Mesendoderm (in vitro differentiated cells): ENCODE measurements at places on chromosomes 1 and 21.
A peak's percentile ranks its signal among the peaks of the same experiment; 100 is the strongest.

GRCh38 chr21:43645136-43645891 lies 14.0 kb downstream of the HSF2BP start:
- peak; percentile 84 for DNase-seq

- no peak for DNase-seq
These were observed 26.9 kb upstream of the RCAN3 start for GRCh38 chr1:24475700-24476099.

GRCh38 chr1:212955961-212956620 lies 5.8 kb downstream of the VASH2 start:
- DNase-seq = no peak

DNA sequence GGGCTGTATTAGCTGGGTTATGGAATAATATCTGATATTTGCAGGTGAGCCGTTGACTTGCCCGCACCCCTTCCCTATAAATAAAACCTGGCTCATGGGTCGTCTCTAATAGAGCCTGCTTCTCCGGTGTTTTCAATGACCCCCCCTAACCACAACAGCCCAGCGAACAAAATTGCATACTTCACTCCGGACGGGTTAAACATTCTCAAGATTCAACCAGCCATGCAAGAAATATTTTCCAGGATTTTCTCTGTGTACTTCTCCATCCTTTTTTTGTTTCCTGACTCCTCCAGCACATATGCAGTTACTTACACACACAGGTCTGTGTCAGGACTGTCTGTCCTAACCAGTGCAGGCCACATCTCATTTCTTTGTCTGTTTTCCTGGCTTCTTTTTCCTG lies 267.7 kb downstream of the ZNF648 start:
- DNase-seq = no peak

- DNase-seq = no peak
These were observed 235.2 kb upstream of the RAB4A start for GRCh38 chr1:229035748-229036082.

GRCh38 chr1:89552471-89553081 lies 27.9 kb downstream of the LRRC8B start:
- DNase-seq = no peak

DNA sequence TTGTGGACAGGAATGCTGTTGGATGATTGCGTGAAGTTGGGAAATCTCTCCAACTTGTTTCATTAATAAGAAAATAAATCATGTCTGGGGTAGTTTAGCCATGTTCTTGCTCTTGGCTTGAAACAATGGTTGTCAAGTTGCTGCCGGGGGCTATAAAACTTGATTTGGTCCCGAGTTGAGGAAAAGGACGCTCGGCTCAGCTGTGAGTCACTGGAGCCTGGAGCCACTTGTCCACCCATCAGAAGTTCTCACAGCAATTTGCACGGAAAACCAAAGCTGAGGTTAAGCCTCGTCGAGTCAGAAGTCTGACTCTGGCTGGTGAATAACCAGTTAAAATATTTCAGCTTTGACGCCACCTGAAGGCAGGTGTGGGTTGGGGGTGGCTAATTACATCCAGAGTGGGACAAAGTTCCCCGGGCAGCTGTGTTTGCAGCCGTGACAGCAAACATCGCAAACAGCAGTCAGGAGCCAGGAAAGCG lies 19.7 kb upstream of the RIPK4 start:
- DNase-seq = no peak

DNA sequence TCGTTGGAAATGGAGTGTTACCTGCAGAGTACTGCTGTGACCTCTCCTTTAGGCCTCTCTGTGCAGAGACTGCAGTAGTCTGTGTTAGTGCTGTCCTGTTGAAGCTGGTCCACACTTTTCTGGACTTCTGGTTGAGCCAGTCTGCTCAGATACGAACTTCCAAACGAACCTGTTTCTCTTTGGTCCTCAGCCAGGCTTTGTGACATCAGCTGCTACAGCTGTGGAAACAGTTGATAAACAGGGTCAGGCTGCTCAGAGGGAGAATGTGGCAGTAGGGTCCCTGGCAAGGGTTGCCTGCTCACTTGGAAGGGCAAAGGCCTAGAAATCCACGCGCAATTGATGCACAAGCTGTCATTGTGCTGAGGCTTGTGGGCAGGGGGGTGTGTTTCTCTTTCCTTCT lies 98.8 kb downstream of the NOS1AP start:
- DNase-seq = no peak

DNA sequence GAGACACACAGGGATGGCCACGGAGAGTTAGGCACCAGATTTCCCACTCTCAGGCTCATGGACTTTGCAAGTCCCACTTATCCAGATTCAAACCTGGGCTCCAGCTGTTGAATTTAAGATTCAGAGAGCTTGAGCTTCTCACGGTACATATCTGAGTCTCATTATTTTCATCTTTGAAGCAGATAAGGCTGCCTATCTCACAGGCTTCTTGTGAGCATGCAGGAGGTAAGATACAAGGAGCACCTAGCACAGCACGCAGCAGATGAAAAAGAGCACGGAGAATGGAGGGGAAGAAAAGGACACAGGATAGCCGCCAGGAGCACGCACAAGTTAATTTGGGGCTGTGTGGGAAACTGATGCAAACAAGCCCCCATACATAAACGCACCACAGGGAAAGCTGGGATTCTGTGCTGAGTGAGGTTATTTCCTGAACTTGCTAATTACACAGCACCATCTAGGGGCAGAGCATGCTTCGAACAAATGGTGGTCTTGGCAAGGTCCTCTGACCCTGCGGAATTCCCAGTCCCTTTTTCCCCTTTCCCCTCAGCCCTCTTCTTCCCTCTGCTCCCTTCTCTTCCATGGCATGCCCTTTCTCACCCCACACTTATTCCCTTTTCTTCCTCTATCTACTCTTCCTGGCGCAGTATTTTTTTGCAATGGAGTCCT lies 134.7 kb upstream of the VANGL1 start:
- peak; percentile 82 for DNase-seq

DNA sequence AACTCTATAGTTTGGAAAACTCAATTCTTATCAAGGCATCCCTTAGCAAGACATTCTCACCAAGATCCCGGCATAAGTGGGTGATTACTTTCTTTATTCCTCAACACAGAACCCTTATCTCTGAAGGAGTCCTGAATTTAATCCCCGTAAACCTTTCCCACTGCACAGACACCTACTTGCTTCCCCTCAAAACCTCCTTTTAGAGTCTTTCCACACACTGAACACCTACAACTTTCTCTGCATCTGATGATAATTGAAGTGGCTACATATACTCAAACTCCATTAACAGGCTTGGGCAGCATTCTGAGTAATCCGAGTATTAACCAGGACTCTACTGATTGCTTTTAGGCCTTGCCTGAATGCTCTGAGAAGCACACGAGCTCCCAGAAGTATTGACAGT lies 23.5 kb downstream of the PALMD start:
- DNase-seq = no peak

GRCh38 chr1:54249819-54250435 lies 50.0 kb downstream of the MRPL37 start:
- DNase-seq = peak; percentile 91

GRCh38 chr1:188367661-188368060 lies 1538.9 kb downstream of the PLA2G4A start:
- no peak for DNase-seq

GRCh38 chr1:171198081-171198480 lies 13.0 kb downstream of the FMO2 start:
- no peak for DNase-seq
